ENCODE measurements at places on chromosomes 5 and 9.
A peak's percentile ranks its signal among the peaks of the same experiment; 100 is the strongest.

DNA sequence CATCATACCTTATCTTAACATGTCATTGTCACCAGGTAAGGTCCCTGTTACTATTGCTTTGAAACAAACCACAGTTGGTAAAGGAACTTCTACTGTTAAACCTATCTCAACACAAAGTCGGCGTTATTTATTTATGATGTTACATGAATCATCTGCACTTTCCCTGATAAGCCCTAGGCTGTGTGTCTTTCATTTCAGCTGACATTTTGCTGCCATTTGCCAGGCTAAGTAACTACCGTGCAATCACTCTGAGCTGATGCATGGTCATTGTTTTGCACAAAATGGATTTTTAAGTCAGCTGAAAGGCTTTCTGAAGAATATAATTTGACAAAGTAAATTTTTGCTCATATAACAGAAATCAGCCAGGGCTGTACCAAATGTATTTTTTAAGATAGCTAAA, 546.5 kb downstream of the ZNF608 start:
- no peak for DNase-seq

- DNase-seq = no peak
Observed at GRCh38 chr5:144318460-144318859, 147.8 kb downstream of the KCTD16 start.

GRCh38 chr9:85528607-85529006, 213.1 kb downstream of the AGTPBP1 start:
- no peak for DNase-seq

DNA sequence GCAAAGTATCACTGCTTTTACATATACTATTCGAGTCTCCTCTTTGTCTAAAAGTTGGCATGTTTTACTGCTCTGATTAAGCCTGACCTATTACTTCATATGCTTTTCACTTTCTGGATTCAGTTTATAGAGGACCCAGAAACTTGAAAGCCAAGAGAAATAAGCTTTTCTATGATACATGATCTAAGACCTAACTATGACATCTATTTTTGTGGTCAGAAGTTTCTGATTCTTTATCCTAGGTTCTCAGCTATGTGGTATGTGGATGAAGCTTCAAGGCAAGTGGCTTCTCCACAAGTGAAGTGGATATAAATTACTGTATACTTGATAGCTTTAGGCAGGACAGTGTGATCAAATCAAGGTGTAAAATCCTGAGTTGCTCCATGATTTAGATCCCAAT, 6.3 kb downstream of the EDIL3 start:
- no peak for DNase-seq

DNA sequence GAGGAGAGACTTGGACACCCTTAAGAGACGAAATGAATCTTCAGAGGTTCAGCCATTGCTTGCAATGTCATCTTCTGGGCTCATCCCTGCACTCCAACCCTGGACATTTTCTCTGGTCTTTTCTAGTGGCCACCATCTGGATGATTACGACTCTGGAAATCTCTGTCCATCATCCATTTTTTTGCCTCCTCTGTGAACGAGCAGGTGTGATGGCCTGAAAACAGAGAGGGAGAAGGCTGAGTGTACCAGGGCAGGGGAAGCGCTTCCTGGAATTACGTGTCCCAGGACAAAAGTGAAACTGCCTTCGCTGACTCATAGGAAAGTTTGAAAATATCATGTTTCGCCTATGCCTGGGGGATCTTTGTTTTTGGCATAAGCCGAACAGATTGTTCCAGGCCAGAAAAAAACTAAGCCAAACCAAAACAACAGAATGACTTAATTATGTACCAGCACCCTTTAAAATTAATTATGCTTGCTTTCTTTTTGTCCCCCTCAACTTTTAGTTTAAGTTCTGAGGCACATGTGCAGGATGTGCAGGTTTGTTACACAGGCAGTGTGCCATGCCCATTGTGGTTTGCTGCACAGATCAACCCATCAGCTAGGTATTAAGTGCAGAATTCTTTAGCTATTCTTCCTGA, 31.9 kb downstream of the ANKRD33B start:
- DNase-seq = peak; percentile 25

Data from type B pancreatic cell (in vitro differentiated cells).